ENCODE measurements at places on chromosomes 7 and 10.

- no peak for DNase-seq
These were observed 45.5 kb upstream of the GPR26 start for GRCh38 chr10:123620621-123621020.

GRCh38 chr7:99019523-99020412 lies 124.1 kb downstream of the SMURF1 start:
- no peak for DNase-seq

DNA sequence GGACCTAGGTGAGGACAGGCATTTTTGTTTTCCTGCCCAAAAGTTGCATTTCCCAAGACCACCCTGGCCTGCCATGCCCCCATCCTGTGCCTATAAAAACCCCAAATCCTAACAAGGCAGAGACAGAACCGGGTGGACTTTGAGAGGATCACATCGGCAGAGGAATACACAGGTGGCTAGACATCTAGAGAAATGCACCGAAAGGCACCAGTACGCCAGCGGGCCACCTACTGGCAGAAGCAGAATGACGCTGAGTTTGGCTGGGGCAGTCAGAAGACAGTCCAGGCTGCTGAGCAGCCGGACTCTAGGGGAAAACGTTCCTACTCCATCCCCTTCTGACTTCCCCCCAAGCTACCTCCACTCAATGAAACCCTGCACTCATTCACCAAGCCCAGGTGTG lies 2.8 kb downstream of the AKR1C4 start:
- DNase-seq = no peak

GRCh38 chr10:84095811-84096497 lies 43.4 kb upstream of the GHITM start:
- no peak for DNase-seq

GRCh38 chr10:6354168-6354772 lies 151.5 kb downstream of the PFKFB3 start:
- DNase-seq = no peak

- DNase-seq = no peak
These were observed 2.0 kb downstream of the DBNL start for GRCh38 chr7:44046321-44047061.

DNA sequence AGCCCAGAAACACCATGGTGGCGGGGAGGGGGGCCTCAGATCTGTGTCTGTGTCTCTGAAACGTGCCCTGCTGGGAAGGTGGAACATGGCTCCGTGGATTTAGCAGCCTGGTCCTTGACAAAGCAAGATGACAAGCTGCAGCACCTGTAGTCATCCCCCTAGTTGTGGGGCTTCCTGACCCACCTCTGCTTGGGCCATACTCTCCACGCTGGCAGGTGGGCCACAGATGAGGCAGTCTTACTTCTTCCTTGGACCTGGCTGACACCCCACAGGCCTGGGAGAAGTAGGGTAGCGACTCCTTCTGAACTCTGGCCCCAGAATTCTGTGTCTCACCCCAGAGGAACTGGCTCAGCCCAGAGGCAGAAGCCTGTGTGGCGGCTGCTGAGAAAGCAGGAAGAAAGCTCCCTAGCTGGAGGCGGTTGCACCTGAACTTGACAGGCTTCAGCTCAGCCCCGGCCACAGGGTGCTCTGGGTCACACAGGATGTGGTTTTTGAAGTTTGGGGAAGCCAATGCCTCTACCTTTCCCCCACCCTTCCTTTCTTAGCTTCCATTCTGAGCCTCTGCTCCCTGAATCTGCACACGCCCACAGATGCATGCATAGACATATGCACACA lies 113.9 kb downstream of the ABLIM1 start:
- peak; percentile 40 for DNase-seq

DNA sequence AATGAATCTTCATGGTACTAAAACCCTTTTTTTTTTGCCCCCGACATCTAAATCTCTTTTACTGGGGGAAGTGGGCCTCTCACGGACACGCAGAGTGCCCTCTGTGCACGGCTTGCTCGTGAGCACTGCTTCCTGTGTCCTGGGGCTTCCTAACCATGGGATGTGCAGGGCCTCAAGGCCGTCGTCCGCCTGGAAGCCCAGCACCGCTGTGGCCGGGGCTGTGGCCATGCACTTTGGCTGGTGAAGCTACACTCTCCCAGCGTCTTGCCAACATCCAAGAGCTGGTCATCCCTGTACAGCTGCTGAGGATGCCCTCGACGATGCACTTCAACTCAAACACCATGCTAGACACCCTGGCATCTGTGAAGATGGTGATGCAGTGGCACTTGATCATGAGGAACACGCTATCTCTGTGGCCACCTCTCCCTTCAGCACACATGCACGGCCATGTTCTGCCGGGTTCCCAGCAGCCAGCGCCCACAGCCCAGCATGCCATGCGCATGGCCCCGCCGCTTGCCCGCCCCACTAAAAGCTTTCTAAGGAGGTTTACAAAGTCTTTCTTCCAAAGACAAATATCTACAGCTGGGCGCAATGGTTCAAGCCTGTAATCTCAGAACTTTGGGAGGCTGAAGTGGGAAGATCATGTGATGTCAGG lies 326.5 kb downstream of the PARD3 start:
- DNase-seq = no peak

DNA sequence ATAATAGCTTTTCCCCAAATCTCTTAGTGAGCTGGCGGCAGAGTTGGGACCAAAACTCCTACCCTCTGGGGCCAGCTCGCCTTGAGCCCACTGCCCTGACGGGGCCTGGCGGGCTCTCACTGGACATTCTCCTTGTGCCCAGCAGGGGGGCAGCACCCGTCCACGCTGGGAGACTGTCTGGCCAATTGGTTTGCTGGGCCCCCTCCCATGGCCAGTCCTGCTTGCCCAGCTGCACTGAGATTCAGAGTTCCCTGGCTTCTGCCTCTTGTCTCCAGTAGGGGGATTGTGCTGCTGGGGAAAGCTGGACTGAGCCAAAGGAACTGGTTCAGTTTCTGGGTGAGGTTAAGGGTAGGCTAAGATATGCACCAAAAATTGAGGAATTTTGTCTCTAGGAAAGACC lies 59.8 kb downstream of the RAMP3 start:
- no peak for DNase-seq

- no peak for DNase-seq
These were observed 635.8 kb downstream of the PARD3 start for GRCh38 chr10:34179280-34179679.

- no peak for DNase-seq
These were observed 115.7 kb downstream of the BMS1 start for GRCh38 chr10:42898037-42898960.

GRCh38 chr10:25017154-25017590 lies 760 bp downstream of the THNSL1 start:
- DNase-seq = no peak

GRCh38 chr7:74216361-74216761 lies 6.6 kb downstream of the LAT2 start:
- DNase-seq = no peak

Measured in activated CD8-positive, alpha-beta memory T cell treated with anti-CD3 and anti-CD28 coated beads for 1 hour (primary cell).